Coronary artery (tissue), 2 donors: ENCODE measurements at places on chromosomes 3 and 15.

GRCh38 chr3:180871901-180872300 lies 40.6 kb upstream of the FXR1 start:
- no peak for DNase-seq

DNA sequence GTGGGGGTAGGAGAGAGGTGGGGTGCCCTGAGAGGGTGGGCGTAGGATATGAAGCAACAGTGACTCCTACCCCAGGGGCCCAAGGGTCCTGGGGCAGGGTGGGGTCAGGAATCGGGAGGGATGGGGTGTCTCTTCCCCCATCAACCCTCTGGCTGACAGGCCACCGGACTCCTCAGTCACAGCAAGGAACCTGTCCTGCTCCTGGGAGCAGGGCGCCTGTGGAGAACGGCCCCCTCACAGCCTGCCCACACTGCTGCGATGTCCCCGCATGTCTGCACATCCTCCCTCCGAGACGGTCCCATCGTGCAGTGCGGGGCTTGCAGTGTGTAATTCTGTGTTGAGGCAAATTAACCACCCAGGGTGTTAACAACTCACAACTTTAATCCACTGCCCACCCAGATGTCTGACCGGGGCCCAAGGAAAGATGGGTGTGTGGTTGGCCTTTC lies 2.7 kb downstream of the TM4SF19 start:
- DNase-seq = no peak

- DNase-seq = peak; percentile 91
Measured at GRCh38 chr3:27368831-27369607, at the start of gene NEK10. Gene NEK10, minus strand, starts transcription at chr3:27369383. Its CDS starts 16,501 bp downstream, at chr3:27352882.

DNA sequence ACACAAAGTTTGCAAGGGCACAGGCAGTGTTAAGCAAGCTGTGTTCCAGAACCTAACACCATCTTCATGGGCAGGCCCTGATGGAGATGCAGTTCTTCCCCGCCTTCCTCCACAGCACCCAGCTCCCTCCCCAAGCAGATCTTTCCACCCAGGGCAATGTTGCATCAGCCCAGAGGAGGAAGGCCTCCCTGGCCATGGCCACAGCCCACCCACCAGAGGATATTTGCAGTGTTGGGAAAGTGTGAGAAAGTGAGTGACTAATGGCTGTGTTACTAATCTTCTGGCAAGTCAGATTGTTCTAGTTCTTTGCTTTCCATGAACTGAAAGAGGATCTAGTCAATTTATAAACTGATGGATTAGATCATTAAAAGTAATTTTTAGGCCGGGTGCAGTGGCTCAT lies 42.0 kb upstream of the ATP10A start:
- no peak for DNase-seq

GRCh38 chr15:39919748-39920509 lies at the start of gene GPR176:
Gene GPR176, minus strand, starts transcription at chr15:39920266. Its CDS starts 240 bp downstream, at chr15:39920026.
- peak; percentile 89 for DNase-seq

- no peak for DNase-seq
Measured at GRCh38 chr3:150079029-150079739, 108.5 kb upstream of the PFN2 start.

GRCh38 chr3:108090049-108090700 lies 656 bp downstream of the CD47 start:
- DNase-seq = peak; percentile 81
